ENCODE measurements at places on chromosomes 5 and 9.

GRCh38 chr5:31113666-31114350 lies 79.7 kb upstream of the CDH6 start:
- DNase-seq = no peak

- DNase-seq = no peak
Measured at GRCh38 chr9:6944896-6945295, 187.1 kb downstream of the KDM4C start.

DNA sequence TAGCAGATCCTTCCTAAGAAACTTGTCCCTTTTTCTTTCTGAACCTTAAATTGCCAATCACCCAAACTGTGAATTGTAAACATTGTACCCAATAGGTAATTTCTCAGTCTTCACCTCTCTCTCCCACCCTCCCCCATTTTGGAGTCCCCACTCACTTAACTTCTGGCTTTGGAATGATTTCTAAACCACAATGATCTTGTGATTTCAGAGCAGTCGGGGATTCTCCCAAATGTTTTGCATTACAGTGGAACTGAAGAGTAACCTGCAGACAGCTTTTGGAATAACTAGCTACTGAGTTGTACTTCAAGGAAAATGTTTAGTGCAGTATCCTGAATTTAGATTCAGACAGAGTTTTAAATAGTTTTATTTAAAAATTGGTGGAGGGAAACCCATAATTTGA lies 19.2 kb downstream of the SLC27A6 start:
- DNase-seq = no peak

DNA sequence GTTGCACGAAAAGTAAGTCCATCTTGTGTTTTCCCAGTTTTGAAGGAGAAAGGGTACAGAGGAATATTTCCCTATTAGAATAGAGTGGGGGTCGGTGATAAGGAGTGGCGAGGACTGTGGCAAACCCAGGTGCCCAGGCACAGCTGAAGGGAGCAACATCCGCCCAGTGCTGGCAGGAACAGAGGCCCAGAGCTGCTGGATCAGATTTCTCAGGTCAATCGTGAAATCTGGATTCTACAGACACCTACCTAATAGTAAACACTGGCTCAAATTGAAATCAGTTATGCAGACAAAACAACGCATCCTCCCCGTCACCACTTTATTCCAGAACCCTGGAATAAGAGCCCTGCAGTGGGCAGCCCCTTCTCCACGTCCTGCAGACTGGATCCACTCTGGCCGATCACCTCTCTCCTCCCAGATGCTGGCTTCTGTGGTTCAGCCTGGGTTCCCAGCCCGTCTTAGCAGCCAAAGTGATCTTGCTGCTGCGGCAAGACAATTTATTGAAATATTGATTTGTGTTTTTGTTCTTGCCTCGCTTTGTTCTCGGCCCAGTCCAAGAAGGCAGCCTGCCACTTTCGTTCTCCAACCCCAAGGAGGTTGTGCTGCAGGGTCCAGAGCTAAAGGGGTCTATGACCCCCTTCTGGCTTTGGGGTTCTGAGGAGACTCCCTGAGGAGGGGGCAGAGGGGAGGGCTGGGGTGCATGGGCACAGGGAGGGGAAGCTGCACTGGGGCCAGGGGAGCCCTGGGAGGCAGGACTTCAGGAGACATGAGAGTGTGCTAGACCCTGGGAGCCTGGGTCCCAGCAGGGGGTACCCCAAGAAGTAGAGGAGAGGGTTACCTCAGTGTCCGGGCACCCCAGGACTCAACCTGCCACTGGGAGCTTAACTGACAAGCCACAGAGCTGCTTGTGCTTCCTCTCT lies 103.3 kb downstream of the ZNF354C start:
- no peak for DNase-seq

DNA sequence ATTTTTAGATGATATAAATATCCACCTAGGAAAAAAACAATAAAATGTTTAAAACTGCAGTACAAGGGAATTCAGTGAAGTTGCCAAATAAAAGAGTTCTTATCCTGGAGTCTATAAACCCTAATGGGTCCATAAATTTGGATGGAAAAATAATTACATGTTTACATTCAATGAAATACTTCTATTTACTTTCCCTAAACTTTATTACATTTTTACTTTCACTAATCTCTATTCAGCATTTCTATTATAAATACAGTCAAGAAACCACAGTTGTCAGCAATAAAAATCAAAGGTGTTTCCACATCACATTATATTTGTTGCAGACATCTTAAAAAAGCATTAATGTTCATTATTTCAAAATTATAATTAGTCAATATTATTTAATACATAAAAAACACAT lies 118.6 kb downstream of the FBXL17 start:
- no peak for DNase-seq

DNA sequence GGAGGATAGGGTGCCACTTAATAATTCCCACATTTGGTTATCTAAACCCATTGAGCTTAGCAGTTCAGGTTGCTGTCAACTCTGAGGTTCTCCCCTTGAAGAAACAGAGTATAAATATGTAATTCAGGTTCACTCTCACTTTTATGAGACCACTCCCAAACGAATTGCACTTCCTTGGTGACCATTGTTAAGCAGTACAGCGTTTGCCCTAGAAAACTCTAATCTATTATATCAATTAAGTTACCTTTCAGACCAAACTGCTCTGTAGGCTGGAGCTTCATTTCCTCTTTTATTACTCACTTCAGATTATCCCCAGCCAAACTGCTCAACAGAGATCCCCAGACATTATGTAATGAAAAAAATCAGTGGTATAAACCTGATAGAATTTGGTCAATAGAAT lies 1317.0 kb upstream of the ACO1 start:
- no peak for DNase-seq

DNA sequence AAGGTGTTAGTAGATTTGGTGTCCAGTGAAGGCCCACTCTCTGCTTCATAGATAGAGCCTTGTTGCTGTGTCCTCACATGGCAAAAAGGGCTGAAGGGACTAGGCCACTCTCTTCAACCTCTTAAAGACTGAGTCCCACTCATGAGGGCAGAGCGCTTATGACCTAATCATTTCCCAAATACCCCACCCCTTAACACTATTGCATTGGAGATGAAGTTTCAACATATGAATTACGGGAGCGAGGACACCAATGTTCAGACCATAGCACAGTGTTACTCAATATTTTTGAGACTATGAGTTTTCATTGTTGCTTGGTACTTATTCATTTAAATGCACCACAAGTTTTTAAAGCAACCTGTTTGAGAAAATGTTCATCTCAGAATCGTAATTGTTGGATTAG lies 8.8 kb upstream of the OTULINL start:
- DNase-seq = no peak

- DNase-seq = no peak
Measured at GRCh38 chr9:120366644-120367019, 213.3 kb downstream of the CDK5RAP2 start.

DNA sequence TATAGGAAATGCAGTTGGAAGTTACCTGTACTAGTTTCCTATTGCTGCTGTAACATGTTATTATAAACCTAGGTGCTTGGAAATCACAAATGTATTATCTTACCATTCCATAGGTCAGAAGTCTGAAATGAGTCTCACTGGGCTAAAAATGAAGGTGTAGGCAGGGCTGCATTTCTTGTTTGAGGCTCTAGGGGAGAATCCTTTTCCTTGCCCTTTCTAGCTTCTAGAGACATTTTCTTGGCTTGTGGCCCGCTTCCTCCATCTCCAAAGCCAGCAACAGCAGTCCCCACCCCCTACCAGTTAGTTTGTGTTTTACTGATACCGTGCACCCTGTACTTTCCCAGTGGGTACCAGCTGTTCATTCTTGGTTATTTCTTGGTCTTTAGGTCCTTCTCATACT lies 153.3 kb downstream of the SLF1 start:
- no peak for DNase-seq

- DNase-seq = no peak
Measured at GRCh38 chr9:125435776-125436612, 174.4 kb downstream of the GAPVD1 start.

DNA sequence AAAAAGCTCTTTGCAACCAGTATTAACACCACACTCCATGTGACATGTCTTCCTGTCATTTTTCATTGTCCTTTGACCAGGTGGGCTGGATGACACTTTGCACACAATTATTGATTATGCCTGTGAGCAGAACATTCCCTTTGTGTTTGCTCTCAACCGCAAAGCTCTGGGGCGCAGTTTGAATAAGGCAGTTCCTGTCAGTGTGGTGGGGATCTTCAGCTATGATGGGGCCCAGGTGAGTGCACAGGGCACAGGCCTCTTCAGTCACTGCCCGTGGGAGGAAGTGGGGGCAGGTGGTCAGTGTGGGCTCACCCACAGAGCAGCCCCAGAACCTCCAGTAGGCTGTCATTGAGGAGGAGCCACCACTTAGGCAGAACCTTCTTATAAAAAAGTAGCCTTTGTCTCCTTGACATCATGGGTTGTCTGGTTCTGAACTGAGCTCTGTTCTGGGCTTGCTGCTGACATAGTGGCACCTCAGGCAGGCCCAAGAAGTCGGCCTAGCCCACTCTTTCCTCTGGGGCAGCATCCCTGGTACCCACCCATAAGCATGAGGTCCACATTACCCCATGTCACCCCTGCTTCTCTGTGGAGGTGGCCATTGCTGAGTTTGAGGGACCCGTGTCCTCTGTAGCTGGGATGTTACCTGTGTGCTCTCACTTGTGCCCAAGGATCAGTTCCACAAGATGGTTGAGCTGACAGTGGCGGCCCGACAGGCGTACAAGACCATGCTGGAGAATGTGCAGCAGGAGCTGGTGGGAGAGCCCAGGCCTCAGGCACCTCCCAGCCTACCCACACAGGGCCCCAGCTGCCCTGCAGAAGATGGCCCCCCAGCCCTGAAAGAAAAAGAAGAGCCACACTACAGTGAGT lies 39.3 kb downstream of the SECISBP2 start:
- no peak for DNase-seq

GRCh38 chr5:172834415-172835289 lies 601 bp downstream of the ERGIC1 start:
- DNase-seq = peak; percentile 48

DNA sequence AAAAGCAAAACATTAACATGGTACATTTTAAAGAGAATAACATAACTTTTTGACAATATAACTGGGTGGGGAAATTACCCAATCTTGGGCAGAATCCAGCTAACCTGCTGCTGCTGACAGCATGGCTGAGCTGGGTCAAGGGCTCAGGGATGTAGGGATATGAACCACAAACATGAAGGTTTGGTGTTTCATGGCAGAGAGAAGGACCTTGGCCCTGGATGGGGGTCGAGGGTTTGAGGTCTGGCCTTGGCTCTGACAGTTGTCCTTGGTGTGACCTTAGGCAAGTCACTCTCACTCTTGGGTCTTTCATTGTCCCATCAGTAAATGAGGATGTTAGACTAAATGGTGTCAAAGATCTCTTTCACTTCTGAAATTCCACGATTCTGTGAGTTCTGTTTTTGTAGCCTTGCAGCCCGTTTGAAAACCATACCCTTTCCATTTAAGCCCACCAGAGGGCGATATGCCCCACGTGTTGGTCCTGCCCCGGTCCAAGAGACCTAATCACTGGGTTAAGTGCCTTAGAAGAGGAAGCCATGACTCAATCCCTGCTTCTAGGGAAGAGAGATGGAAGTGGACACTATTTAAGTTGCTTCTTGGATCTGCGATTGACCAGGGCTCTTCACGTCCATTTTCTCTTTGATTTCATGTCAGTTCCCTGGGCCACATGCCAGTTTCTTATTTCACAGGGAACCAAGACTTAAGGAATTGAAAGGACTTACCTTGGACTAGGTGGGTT lies 56.8 kb upstream of the TEX48 start:
- DNase-seq = peak; percentile 74

- DNase-seq = no peak
Measured at GRCh38 chr9:70830618-70831017, 290.8 kb downstream of the TRPM3 start.

GRCh38 chr9:116282597-116282996 lies 129.0 kb downstream of the PAPPA start:
- DNase-seq = no peak

GRCh38 chr5:10320793-10321192 lies 13.1 kb upstream of the CMBL start:
- DNase-seq = no peak

DNA sequence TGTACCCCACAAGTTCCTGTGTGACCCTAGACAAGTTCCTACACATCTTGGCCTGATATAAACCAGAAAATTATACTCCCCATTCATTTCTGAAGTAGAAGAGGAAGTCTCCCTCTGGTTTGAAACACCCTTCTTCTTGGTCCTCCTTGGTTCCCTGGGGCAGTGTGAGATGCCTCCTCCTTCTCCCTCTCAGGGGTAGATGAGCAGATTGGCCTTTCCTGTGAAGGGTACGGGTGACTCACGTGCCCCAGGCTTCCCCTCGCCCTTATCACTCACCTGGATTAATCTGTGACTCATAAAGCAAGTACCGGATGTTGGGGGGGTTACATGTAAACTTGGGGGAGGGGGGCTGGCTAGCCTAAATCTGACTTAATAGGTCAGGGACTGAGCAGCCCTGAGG lies 11.1 kb upstream of the AQP3 start:
- DNase-seq = no peak

DNA sequence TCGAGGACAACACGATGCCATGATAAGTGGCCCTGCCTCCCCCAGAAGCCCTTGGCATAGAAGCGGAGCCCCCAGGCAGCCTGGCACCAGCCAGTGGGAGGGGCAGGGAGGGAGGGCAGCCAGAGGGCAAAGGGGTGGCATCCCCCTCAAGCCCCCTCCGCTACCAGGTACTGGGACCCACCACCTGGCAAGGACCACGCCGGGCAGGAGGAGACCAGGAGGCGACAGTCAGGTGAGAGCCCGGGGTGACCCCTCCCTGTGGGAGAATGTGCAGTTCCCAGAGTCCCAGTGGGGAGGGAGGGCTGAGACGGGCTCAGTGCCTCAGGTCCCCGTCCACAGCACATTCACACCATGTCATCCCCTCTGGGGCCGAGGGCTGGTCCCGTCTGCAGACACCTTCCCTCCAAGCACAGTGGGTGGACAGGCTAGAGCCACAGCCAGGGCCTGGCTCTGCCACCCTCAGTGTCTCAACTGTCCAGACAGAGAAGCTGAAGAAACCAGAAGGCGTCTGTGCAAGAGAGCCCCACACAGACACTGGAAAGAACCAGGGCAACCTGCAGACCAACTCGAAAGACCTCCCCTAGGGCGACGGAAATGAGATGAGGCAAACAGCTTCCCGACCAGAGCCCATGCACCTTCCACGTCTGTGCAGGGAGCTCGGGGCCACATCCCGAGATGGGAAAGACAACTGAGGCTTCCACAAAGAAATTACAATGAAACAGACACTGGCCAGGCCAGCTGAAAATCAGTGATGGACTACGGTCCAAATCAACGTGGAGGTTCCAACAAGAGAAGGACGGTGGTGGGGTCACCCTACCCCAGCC lies 11.1 kb downstream of the BRD3 start:
- DNase-seq = no peak
